ENCODE measurements at places on chromosomes 4 and X. TPM values are rescaled to one million over a fixed set of nuclear protein-coding genes. Genes with fewer than 3 reads are reported as not detected.

Gene FHDC1
- total RNA-seq, result 7.9 TPM

Gene SPARCL1
- total RNA-seq, result 68.4 TPM

Gene SH3RF1
- total RNA-seq, result 11.1 TPM

Gene ZNF275
- 9.1 TPM for total RNA-seq

Gene NAA11
- total RNA-seq, result not detected

Gene RS1
- total RNA-seq, result not detected

Gene RHOH
- total RNA-seq, result 0.25 TPM

Gene CLIC2
- total RNA-seq, result 3.4 TPM

Gene PITX2
- not detected for total RNA-seq

Gene USP26
- total RNA-seq, result not detected

Gene GATA1
- total RNA-seq, result not detected

Gene SPANXC
- total RNA-seq, result not detected

Gene CT55
- total RNA-seq, result not detected

Measured in temporal lobe (tissue), 4 donors.